CD4-positive, CD25-positive, alpha-beta regulatory T cell (primary cell): ENCODE measurements at places on chromosomes 2 and 18.

- DNase-seq: no peak
Observed at GRCh38 chr2:190334479-190335224, 8.7 kb upstream of the INPP1 start.

GRCh38 chr18:76351961-76352581 is 143.0 kb downstream of the ZNF516 start:
- no peak for DNase-seq

DNA sequence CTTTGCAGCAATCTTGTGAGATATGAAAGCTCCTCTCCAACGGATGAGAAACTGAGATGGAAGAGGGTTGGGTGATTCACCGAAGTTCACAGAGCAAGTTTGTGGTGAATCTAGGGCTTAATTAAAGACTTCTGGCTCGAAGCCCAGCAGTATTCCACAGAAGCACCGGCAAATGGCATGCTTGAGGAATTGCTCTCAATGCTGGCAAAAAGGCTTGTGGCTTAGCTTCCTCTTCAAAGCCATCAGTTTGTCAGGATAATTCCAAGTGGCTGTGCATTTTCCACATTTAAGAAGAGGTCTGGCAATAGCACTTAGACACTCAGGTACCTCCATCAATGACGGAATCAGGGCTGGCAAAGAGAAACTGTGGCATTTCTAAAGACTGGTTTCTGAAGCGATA is 98.7 kb upstream of the SLC66A3 start:
- no peak for DNase-seq

DNA sequence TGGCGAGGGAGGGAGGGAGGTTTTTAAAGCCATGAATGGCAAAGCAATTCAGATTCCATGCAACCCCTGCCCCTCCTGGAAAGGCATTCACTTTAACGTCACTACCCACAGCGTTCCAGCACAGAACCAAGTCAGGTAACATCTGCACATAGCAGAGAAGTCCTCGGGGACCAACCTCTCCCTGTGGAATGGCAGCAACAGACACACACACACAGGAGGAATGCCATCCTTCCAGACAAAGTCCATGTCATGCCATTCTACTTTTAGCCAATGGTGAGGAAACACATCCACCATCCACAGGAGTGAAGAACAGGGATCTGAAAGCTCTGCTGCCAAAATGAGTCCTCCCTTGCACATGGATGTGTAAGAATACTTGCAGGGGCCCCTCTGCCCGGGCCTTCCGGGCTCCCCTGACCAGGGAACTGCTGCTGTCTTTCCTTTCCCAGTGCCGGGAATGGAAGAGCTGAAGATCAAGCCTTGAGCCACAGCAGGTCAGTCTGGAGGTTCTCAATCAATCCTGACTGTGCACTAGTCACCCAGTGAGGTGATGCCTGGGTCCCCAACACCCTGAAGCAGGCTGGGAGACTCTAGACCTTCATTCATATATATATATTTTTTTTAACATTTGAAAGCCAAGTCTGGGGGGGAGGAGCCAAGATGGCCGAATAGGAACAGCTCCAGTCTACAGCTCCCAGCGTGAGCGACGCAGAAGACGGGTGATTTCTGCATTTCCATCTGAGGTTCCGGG is 63.7 kb downstream of the UXS1 start:
- DNase-seq: no peak

GRCh38 chr18:46466234-46467160 is 190.5 kb downstream of the LOXHD1 start:
- no peak for DNase-seq

DNA sequence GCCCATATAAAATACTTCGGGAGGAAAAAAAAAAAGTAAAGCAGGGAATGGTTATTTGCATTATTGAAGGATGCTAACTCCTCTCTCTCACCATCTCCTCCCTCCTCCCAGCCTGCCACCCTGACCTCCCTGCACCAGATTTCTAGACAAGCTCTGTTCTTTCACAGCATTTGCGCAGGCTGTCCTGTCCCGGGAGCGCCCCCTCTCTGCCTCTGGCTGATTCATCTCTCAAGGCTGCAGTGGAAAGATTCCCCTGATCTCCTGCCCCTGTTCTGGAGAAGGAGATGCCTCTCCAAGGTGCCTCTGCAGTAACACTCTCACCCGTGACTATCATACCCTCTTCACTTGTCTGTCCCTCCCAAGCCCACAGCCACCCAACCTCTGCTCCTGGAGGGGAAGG is 38.5 kb downstream of the COL4A4 start:
- no peak for DNase-seq

- DNase-seq: no peak
Observed at GRCh38 chr2:209579230-209579749, 155.4 kb downstream of the MAP2 start.

DNA sequence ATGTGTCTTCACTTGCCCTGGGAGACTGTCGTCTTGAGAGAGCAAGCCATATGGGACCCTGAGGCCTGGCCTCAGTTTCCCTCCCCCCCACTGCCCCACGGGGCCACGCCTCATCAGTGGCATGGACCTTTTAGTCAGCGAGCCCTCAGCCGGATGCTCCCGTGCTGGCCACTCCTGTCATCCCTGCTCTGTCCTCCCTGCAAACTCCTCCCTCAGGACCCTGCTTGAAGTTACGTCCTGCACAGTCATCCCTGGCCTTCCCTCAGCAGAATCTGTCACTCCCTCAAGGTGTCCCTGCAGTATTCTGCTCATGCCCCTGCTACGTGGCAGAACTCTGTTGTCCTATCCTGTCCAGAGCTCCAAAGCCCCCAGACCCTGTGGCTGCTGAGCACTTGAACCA is 265.1 kb downstream of the NEDD4L start:
- no peak for DNase-seq

DNA sequence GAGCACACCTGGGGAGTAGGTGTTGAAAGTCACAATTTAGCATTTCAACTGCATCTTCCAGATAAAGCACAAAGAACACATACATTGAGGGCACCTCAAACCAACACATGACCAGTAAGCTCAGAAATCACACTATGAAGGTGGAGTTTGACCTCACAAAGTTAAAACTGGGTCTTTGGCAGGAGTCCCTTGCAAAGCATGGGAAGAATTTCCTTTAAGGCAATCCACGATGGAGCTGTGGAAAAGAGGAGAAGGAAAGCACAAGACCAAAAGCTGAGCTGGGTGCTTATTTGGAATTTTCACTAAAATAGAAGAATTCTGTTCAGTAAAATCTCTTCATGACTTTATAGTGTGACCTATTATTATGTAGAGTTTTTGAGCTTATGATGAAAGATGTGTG is 212.9 kb upstream of the APCDD1 start:
- no peak for DNase-seq

DNA sequence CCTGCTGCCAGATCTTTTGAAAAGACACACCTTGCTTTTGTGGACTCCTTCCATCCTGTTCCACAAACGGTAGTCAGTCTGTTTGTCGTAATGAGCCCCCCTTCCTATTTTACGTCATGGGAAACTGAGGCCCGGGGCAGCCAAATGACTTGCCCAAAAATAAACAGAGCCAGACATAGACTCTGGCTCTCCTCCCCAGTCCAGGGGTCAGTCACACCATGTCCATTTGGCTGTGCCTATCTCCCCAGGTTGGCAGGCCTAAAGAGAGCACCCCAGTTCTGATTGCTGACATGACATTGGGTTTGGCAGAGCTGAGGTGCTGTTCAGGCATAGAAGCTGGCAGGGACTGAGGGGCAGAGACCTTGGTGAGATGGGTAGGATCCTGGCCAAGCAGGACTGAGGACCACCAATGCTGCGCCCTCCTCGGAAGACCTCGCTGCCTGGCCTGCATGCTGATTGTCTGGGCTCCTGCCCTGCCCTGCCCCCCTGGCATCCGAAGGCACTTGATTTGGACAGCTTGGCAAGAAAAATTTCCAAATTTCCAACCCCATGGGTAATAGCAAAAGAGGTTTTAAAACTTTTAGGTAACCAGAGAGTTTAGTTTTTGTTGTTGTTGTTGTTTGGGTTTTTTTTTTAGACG is 335.4 kb downstream of the DYSF start:
- no peak for DNase-seq

- DNase-seq: no peak
Observed at GRCh38 chr2:158507679-158508078, 50.9 kb downstream of the PKP4 start.

DNA sequence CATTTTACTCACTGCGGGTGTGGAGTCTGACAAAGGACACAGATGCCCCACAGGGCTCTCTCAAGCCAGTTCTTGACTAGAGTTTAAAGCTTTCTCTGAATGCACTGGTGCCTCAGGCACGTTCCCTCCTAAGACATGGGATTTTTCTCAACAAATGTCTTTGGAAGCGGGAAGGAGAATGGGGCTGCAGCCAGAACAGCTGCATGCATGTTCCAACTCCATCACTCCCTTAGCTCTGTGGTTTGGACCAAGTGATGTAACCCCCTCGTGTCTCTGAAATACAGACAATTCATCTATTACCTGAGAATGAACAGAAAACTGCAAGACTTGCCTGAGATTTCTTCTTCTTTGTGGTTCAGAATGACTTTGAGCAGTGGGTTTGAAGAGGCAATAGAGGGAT is 141.7 kb upstream of the SERPINE2 start:
- DNase-seq: no peak

- DNase-seq: no peak
Observed at GRCh38 chr18:48046843-48047242, 116.4 kb upstream of the SMAD2 start.

DNA sequence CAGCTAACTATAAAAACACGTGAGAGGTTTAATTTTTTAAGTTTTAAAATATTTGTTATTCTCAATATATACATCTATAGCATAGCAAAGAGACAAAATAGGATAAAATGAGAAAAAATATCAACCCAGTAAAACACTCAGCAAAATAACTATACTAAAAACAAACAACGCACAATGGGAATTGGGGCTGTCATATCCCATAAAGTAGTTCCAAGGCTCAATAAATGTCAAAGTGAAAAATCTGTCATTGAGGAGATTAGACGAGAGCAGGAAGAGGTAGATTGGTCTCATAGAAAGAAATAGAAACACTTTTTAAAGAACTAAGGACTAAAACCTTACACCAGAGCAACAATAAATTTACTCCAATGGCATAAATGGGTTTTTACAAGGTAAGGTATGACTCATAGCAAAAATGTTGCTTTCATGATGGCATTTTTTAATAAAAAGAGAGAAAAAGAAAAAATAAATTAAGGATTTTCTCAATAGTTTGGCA is 153.7 kb downstream of the EVA1A start:
- DNase-seq: no peak

DNA sequence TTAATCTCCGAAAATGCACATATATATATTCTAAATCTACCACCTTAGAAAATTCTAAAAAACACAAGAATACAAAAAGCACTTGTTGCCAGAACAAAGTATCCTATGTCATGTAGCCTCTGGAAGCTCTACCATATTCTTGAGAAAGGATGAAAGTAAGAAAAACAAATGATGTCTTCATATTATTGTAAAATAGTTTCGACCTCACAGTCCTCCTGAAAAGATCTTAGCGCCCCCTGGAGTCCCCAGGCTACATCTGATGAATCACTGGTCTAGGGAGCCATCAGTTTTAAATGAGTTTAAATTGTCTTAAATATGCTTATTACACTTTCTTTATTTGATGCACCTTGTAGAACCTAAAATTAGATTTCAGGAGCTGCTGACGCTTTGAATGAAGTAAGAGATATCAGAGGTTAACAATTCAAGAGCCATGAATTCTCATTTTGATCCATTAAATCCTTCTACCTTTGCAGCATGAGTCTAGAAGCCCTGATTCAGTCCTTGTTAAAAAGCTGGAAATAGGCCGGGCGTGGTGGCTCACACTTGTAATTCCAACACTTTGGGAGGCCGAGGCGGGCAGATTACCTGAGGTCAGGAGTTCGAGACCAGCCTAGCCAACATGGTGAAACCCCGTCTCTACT is 138.8 kb downstream of the MCFD2 start:
- peak; percentile 64 for DNase-seq

- DNase-seq: peak; percentile 33
Observed at GRCh38 chr18:3177902-3178687, 41.7 kb downstream of the MYOM1 start.

- no peak for DNase-seq
Observed at GRCh38 chr18:24231773-24232735, 93.2 kb downstream of the CABYR start.

DNA sequence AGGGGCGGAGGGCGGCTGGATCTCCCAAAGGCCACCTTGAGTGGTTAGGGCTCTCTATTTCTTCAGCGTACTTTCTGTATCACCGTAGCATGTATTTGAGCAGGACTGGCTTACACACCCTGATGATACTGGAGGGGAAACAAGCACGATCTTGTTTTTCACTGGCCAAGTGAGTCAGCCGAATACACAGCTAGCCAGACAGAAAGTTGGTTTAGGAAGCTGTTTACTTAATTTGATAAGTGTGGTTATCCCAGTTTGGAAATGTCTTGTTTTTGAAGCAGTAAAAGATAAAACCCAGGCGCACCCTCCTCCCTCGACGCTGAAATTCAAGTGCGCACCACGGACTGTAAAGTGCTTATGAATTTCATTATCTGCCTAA is 582 bp downstream of the RIOK3 start:
- DNase-seq: peak; percentile 47

- DNase-seq: no peak
Observed at GRCh38 chr2:55923091-55923981, at the start of gene EFEMP1. Gene EFEMP1, minus strand, starts transcription at chr2:55923782. Its CDS starts 1,342 bp downstream, at chr2:55922440.

DNA sequence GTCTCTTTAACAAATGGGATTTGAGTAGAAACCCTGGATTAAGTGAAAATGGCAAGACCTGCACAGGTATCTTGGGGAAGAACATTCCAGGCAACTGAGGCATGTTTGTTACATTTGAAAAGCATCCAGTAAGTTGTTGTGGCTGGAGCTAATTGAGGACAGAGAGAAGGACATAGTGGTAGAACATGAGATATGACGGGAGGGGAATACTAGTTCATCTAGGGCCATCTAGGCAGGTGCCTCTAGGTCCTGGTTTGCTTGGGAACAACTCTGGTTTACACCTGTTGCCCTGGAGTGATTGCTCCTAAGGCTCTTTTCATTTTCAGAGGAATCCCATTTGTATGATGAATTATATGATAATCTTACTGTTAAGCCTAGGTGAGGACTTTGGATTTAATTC is 19.7 kb upstream of the CCDC141 start:
- no peak for DNase-seq

- no peak for DNase-seq
Observed at GRCh38 chr2:109208071-109208950, 79.3 kb downstream of the SH3RF3 start.

GRCh38 chr2:241373446-241373845 is 17.4 kb downstream of the FARP2 start:
- no peak for DNase-seq

GRCh38 chr18:74914648-74915047 is 294.3 kb downstream of the PTGR3 start:
- no peak for DNase-seq
